Activated naive CD4-positive, alpha-beta T cell (primary cell): ENCODE measurements at places on chromosomes 11 and 22.

DNA sequence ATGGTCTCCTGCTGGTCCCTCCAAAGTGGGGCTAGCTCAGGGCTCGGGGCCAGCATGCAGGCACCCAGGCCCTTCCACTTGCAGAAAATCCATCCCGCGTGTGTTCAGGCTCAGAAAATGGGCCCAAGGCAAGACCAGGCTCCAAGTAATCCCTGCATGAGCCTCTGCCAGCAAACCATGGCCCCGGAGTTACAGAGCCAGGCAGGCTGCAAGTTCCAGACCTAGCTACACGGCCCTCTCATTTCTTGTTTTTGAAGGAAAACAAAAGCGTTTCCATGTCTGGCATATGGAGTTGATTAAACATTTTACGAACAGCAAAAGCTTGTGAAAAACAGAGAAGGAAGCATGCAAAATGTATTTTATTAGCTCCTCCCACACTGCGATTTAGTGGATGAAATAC, 29.7 kb downstream of the KIAA0930 start:
- DNase-seq: no peak

DNA sequence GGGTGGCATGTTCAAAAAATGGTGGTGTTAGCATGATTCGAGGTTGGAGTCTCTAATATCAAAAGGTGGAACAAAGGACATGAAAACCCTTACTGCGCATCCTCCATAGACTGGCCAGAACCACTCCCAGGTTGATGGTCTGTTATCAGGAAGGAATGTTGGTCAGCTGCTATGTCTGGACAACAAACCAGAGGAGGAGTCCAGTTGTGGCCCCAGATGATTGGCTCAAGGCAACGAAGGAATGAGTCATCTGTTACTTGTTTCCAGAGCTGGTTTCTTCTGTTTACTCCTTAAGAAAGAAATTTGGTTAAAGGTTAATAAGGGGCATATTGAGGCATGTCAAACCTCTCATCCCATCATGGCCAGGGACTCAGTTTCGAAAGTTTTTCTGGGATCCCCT, 56.8 kb upstream of the GRIA4 start:
- DNase-seq: no peak

DNA sequence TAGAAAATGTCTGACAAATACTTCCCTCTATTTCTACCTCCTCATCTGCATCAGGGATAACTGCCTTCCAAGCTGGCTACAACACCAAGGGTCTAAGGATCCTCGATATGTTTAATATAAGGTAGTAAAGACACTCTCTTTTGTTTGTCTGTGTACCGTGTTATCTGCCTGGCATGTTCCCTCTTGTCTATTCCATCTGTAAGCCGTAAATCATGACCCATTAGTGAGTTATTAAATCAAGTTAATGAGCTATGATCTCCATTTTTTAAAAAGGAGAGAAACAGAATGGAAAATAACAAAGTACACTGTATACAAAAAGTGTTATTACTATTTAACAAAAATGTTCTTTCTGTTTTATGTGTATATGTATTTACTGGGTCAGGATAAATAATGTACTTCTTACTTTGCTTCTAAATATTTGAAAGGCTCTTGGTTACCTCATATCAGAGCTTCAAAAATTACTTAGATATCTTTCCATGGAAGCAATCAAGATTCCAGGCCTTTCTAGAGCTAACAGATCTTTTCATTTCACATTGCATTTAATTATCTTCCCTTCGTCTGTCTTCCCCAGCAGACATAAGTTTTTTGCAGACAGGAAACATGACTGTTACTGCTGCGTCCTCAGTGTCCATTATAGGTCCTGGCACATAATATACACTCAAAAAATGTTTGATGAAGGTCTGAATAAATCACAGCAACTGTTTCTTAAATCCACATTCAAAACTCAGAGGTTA, 342.6 kb upstream of the CCDC90B start:
- DNase-seq: no peak

GRCh38 chr11:68997124-68997994, 15.7 kb downstream of the MRGPRF start:
- DNase-seq: no peak

DNA sequence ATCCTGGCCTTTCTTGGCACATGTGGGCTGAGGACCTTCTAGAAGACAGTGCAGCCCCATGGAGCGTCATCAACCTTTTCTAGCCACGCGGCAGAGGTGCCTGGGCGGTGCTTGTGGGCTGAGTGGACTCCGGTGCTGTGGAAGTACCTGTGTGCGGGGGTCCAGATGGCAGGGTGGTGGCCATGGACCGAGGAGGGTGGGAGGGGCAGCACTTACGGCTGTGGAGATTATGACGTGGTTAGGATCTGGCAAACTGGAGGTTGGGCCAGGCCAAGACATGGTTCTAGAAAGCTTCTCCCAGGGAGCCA, 2.0 kb downstream of the TUB start:
- DNase-seq: no peak

DNA sequence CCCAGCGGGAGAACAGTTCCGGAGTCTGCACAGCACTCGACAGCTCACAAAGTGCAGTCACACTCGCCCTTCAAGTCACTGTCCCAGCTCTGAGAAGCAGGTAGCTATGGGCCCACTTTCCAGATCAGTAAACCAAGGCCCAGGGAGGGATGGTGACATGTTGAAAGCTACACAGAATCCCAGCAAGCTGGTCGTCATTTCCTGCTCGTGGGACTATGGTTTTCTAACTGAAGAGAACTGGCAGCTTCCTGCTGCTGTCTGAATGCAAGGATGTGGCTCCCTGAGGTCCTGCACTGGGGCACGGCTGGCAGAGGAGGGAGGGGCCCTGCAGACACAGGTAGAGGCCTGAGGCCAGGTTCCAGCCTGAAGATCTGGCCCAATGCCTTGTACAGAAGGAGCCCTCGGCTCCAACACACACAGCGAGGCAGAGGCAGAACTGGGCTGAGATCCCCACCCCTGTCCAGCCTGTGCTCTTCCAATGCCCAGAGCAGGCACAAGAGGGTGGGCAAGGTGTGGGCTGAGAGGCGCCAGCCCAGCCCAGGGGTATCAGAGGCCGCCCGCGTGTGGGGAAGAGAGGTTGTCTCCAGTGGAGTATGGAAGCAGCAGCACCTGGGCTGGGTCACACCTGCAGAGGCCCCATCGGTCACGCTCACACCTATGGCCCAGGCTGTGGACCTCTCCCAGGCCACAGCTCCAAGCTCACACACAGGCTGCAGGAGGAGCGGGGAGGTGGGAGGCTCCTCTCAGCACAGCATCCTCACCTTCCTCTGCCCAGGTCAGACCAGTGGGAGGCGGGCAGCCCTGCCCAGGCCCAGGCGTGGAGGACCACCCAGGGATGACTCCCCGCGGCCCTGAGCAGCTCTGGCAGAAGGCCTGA, 119.2 kb downstream of the PHF21B start:
- no peak for DNase-seq

- no peak for DNase-seq
Measured at GRCh38 chr11:85652786-85653447, 5.2 kb downstream of the TMEM126A start.

- no peak for DNase-seq
Measured at GRCh38 chr22:17472932-17473331, 90.4 kb upstream of the SLC25A18 start.
